Left forelimb (tissue), 1 donor: ENCODE measurements at places on chromosomes 1 and 21.

GRCh38 chr1:20883766-20884165 is 96.7 kb upstream of the HP1BP3 start:
- DNase-seq = no peak

GRCh38 chr1:40978886-40979240 is 633 bp upstream of the CTPS1 start:
- DNase-seq = no peak

GRCh38 chr1:226738421-226738994 is 574 bp downstream of the ITPKB start:
- DNase-seq = no peak

DNA sequence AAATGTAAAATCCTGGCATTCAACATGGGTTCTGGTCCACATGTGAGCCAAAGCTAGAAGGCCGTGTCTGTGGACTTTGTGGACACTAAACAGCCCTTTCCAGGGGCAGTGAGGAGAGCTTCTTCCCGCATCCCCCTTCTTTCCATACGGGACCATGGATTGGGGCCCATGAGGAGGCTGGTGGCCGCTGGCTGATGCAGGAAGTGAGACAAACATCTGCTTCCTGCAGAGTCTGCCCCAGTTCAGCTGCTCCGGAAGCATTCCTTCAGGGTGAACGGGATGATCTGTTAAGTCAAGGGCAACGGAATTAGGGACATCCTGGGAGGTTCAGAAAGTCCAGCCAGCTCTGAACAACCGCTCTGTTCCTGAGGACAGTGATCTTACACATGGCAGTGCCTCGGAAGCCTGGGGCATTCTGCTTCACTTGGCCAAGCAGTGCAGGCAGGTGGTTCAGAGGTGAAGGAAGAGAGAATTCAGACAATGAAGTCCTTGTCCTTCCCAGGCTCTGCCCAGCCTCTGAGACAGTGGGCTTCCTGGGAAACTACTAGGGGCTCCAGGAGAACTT is 1.5 kb downstream of the CA6 start:
- DNase-seq = no peak

DNA sequence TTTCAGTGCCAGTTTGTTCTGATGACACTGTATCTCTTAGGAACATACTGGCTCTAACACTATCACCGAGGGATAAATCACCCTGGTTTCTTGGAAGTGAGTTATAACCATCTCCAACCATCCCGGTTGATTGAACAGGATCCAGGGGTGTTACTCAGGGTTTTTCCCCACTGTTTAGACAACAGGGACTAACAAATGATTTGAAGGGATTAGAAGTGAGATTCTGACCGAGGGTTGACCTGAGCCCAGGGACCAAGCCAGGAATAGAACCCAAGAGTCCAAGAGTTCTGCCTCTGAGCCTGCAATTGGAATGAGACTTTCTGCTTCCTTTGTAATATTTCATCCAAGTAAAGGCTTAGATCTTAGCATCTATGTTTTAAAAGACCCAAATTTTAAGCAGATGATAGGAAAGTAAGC is 154.0 kb downstream of the DHRS3 start:
- DNase-seq = no peak

DNA sequence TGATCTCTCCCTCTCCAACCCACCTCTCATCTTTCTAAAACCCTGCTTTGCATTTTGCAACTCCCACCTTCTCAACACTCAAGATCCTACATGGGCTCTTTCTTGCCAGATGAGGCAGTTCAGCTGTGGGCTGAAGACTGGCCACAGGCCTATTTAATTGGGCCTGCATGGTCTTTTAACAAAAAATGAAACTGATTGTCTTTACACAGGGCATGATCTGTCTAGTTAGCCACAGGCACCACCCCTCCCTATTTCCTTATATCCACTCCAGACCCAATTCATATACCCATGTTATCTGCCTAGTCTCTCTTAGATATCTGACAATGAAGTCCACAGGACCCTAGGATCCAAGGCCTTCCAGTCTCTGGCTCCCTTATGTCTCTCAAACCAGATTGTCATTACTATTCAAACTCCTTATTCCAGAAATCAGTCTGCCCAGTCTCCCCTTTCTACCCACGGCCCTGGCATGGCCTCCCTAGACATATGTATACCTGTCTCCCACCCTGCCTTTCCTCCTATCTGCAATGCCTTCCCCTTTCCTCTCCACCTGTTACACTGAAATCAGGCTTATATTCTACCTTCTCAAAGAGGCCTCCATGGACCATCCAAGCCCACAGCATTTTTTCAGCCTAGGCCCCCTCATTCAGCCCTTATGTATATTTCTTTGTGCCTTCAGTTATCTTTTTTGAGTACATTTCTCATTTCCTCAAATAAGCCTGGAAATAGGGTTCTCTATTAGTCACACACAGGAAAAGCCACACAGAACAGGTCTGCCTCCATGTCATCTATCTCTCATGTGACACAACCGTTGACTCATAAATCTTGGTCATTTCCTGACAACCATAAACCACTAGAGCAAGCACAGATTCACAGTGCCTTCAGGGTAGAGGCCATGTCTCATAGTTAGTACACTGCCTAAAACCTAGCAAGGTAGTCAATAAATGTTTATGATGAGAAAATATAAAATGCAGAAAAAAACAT is 39.0 kb downstream of the LPAR3 start:
- no peak for DNase-seq

DNA sequence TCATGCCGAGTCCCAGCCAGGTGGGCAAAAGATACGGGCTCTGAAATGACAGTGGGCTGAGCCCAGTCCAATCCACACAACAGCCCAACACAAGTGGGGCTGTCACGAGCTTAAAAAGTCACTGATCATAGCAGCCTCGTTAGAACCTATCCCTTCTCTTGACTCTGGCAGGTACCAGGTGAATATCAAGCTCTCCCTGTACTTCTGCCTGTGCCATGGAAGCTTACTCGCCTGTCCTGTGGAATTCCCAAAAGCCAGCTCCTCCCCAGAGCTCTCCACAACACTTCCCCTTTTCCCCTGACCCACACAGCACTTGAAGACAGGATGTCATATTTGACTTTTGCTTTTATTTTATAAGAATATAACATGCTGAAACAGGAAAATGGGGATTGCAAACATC is 5.9 kb downstream of the RGS16 start:
- DNase-seq = no peak

- no peak for DNase-seq
Measured at GRCh38 chr1:154884869-154885701, 15.0 kb upstream of the KCNN3 start.

DNA sequence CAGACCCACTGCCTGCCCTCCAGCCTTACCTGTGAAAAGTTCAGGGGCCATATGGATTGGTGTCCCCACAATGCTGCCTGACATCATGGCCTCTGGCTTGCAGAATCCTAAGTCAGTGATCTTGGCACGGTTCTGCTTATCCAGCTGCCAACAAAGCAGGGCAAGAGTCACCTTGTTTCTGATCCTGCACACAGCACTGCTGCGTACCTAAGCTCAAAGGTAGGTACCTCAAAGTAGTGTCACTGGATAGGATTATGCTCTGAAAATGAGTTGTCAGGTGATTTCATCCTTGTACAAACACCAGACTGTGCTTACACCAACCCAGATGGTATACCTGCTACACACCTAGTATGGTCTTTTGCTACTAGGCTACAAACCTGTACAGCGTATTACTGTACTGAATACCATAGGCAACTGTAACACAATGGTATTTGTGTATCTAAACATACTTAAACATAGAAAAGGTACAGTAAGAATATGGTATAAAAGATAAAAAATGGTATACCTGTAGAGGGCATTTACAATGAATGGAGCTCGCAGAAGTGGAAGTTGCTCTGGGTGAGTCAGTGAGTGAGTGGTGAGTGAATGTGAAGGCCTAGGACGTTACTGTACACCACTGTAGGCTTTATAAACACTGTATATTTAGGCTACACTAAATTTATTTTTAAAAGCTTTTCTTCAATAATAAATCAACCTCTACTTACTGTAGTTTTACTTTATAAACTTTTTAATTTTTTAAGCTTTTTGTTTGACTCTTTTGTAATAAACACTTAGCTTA is 29.1 kb upstream of the RBBP5 start:
- no peak for DNase-seq

- no peak for DNase-seq
Measured at GRCh38 chr1:30881319-30882181, 27.0 kb downstream of the SDC3 start.

- no peak for DNase-seq
Measured at GRCh38 chr1:67228791-67229190, 62.5 kb downstream of the IL23R start.

GRCh38 chr1:241357366-241358340 is 648 bp upstream of the RGS7 start:
- DNase-seq = no peak

GRCh38 chr1:57124768-57125446 is 159.1 kb upstream of the C8B start:
- no peak for DNase-seq

GRCh38 chr21:25062061-25062460 is 545.2 kb downstream of the MRPL39 start:
- DNase-seq = no peak

DNA sequence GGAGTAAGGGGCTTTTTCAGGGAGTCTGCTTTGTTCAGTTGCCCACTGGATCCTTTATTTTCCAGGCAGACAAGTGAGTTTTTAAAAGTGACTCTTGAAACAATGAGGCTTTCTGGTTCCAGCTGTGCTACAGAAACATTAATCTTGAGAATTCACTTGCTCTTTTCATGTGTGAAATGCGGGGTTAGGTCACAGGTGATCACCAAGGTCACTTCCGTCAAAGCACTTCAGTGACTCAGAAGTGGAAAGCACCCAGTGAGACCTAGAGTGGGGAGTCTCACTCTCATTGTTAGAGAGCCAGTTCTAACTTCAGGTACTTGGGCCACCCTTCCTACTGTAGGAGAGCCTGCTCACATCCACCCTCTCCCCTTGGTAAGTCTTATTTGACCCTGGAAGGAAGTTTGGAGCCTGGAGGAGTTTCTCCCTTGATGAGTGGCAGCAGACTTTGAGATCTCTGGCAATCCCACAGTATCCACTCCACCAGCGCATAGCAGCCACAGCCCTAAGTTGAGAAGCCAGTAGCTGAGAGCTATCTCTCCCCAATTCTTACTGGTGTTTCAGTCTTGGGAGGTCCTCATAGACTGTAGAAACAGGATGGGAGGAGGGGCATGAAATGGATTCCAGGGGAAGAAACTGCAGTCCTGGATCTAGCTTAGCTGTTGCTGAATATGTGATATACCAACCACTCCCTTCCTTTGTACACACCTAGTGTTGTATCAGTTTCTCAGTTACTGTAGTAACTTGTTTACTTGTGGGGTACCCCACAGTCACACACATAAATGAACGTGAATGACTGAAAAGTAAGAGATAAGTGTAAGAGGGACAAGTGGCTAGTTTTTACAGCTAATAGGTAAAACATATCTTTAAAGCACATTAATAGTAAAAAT is 3.1 kb downstream of the TACSTD2 start:
- DNase-seq = no peak

GRCh38 chr1:234127026-234127671 is 222.7 kb downstream of the SLC35F3 start:
- DNase-seq = no peak

DNA sequence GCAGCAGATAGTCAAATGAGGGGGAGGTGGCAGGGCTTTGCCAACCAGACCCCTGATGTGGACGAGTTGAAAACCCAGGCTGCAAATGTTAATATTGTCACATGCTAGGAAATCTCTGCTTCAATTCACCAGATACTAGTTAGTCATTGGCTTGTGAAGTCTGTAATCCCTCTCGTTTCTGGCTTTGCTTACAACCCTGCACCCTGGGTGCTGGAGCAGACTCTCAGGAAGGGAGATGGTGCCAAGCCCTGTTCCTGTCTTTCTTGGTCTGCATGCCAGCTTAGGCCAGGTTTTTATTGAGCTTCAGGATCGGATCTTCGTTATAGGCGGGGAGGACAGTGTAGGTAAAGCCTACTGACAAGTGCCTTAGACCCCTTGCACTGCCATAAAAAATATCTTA is 53.3 kb downstream of the MDM4 start:
- DNase-seq = no peak

DNA sequence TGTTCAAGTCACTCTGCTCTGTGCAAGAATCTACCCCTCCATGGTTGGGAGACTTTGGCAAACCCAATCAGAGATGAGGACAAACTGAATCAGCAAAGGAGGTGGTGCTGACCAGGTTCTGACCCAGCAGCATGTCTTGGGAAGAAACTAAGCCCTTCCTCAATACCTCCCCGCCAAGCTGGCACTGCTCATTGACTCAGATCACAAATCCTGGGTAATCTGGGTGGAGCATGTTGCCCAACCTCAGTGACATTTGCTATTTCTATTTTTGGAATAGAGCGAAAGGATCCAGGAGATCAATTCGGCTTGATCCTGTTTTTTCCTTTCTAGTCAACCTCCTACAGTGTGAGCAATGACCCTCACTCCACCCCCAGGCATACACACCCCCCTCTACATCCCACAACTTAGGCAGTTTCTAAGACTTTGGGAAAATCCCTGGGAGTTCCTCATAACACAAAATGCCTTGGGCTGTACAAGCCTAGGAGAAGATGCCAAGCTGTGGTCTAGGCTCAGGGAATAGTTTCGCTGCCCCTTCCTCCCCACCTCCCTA is 166.8 kb upstream of the KCNJ6 start:
- no peak for DNase-seq

GRCh38 chr1:241749041-241749944 is 97.2 kb downstream of the WDR64 start:
- no peak for DNase-seq
